AG10803 (cell line): ENCODE measurements at places on chromosomes 16 and 17.

DNA sequence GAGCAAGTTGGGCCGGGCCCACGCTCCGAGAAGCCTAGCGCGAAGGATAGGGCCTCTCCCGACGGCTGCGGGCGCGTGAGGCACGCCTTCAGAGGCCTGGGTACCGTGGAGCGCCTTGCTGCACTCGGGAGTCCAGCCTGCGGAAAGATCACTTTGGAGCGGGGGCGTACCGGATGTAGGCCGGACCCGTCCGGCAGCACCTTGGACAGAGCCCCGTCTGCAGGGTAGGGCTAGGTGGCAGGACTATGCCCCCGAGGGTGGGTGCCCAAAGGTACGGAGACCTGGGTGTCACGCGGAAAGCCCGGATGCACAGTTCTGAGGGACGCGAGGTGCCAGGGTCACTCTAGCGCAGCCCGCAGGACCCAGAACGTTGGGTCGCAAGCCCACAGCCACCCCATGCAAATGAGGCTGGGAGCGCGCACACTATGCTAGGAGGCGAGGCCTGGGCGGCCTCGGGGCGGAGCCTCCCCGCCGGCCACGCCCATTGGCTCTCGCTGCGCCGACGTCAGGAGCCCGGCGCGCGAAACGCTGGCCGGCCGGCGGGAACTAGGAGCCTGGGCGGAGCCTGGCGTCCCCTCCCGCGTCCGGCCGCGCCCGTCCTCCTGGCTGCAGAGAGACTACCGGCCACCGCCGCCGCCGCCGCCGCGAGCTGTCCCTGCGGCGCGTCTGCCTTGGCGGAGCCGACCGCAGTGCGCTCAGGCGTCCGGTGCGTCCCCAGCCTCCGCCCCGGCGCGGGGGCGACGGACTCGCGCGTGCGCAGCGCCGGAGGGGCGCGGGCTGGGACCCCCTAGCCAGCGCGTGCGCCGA, at the start of gene PAQR4:
Gene PAQR4, plus strand, starts transcription at position 611 of the 807 bp plus-strand sequence. CDS start 327 bp downstream, outside the sequence.
- peak; percentile 79 for DNase-seq

DNA sequence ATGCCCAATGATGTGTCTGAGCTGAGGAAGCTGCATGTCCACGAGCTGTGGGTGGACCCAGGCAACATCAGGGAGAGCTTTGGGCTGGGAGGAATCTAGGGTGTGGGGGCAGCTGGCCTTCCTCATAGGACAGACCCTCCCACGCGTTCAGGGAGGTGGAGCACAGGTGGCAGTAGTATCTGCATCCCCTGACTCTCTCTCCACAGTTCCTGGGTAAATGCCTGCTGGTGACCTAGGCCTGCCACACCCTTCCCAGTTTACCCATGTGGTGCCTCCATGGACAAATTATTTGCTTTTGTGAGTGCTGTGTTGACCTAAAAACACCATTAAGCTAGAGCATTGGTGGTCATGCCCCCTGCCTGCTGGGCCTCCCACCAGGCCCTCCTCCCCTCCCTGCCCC, 3.2 kb downstream of the HBM start:
- DNase-seq: no peak

DNA sequence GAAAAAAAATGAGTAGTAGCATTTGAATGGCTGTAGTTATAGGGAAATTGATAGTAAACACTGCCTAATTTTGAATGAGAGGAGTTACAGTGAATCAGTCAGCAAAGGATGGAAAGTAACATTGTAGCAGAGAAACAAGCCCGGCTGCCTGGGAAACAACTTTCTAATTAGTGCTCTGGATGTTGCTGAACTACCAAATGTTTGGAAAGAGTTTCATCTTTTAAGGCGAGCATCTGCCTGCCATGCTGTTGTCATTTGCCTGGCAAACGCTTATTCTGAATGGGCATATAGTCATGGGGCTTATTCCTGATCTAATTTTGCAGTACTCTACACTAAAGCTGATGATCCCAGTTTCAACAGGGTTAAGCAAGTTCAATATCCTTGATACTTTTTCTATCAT, 138.6 kb downstream of the CDH11 start:
- DNase-seq: peak; percentile 71

DNA sequence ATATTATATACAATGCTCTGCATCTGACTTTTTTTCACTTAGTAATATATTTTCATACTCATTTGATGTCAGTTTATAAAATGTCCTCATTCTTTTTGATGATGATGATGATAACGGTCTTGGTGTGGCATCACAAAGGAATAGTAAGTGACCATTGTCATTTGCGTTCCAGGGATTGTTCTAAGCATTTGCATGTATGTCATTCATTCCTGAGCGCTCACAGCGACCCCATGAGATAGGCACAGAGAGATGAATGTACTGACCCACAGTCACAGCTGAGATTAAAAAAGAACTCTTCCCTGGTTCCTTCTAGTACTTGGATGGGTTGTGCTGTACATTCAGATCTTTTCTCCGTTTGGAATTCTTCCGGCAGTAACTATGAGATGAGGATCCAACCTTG, 21.2 kb upstream of the MSI2 start:
- no peak for DNase-seq

DNA sequence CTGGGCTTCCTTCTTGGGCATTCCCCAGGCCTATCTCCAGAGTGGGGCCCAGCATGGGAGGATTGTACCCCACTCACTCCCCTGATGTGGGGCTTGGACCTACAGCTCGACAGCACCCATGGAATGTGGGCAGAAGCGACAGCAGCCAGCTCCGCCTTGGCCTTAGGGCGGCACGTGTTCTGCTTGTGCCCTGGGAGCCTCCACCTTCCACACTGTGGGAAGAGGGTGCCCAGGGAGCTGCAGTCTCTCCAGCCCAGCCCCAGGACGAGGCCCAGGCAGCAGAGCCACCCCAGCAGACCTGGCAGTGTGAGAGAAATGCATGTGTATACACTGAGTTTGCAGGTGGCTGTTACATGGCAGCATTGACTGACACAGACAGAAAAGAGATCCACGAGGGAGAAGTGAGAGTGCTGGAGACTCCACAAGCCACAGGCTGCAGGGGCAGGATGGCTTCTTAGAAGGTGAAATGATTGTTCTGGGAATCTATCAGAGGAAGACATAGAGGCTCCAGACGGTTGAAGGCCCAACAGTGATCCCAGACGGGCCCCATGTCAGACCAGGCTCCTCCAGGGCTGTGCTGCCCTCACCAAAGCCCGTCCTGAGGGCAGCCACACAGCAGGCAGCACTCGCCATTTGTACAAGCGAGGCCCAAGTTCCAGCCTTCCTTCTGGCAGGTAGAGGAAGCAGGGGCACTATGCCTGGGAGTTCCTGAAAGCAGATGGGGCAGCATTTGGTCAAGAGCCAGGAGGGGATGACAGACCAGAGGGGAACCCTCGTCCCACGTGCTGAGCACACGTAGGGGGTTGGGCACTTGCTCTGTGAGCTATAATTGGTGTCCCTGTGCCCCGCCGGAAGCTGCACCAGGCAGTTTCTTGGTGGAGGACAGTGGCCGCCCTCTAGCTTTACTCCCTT, 2.8 kb upstream of the DNASE1 start:
- DNase-seq: no peak

- DNase-seq: no peak
Measured at GRCh38 chr16:85948616-85949265, 49.8 kb downstream of the IRF8 start.

- DNase-seq: no peak
Measured at GRCh38 chr16:79092846-79093245, 507.7 kb downstream of the MAF start.

- no peak for DNase-seq
Measured at GRCh38 chr17:78256707-78257591, 25.5 kb downstream of the TMEM235 start.

GRCh38 chr17:80603396-80603795, 58.8 kb downstream of the RPTOR start:
- no peak for DNase-seq

DNA sequence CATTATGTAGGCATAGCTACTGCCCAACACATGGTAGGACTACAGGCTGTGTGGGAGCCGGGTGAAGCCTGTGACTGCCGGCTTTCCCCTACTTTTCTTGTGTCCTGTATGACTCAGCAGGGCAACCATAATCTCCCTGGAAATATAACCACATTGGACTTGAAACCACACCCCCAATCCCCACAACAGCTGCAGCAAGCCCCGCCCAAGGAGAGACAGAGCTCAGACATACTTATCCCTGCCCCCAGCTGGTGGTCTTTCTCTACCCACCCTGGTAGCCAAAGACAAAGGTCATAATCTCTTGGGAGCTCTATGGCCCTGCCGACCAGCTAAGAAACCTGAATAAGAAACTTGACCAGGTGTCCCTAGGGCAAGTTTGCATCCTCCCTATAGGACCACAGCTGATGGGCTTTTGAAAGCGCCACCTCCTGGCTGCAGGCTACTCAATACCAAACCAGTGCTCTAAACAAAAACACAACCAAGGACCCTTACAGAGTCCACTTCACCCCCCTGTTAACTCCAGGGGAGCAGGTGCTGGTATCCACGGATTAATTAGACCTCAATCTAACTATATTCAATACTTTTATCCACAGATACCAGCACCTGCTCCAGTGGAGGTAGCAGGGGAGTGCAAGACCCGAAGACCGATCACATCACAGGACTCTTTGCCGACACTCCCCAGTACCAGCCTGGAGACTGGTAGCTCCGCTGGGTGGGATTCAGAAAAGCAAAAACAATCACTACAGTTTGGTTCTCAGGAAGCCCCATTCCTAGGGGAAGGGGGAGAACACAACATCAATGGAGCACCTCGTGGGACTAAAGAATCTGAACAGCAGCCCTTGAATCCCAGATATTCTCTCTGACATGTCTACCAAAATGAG, 91.2 kb downstream of the IRX5 start:
- DNase-seq: peak; percentile 33

GRCh38 chr17:70137451-70138230, 31.7 kb upstream of the KCNJ2 start:
- DNase-seq: peak; percentile 97

DNA sequence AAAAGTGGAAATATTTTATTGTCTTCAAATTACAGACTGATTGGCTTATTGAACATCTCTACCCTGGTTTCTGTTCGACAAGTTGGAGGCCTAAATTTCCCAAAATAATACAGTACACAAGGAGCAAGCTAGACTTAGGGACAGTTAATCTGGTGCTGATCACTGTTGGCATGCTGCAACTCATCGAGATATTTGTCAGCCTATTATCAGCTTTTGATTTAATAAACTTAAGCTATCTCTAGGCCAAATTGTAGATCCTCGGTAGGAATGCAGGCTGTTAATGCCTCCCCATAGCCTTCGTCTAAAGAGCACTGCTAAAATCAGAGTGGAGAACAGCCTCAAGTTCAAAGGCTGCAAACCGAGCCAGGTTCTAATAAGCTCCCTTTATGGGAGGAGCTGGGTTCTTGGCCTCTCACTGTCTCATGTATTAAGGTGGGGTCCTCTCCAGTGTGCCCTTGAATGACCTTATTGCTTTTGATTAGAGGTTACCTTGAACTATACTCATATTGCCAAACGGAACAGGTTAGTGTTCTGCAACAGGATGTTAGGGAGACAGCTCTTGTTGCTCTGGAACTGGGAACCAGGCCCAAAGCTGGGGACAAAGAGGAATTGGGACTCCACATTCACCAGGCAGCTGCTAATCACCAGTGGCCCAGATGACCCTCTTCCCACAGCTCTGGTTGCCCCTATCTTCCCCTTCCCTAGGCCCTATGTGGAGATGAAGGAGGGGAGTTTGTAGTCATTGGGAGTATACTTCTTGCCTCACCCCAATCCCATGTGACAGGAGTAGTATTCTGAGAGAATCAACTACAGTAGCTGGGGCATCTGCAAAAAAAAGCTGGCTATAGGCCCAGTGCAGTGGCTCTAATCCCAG, 69.5 kb upstream of the NOL11 start:
- no peak for DNase-seq

GRCh38 chr17:80393961-80394360, 21.0 kb upstream of the ENDOV start:
- DNase-seq: peak; percentile 21

- no peak for DNase-seq
Measured at GRCh38 chr16:85850344-85850880, 48.5 kb upstream of the IRF8 start.

DNA sequence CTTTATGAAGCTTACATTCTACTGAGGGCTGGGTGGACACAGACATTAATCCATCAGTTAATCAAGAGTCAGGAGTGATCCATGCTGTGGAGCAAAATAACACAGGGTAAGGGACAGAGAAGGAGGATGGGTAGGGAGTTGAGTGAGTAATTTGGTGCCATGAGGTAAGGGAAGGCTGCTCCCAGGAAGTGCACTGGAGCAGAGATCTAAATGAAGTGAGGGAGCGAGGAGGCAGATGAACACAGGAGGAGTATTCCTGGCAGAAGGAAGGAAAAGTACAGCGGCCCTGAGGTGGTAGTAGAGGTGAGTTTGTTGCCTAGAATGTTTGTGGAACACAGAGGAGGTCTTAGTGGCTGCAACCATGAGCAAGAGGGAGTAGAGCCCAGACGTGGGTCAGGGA, 34.8 kb downstream of the ASIC2 start:
- no peak for DNase-seq

DNA sequence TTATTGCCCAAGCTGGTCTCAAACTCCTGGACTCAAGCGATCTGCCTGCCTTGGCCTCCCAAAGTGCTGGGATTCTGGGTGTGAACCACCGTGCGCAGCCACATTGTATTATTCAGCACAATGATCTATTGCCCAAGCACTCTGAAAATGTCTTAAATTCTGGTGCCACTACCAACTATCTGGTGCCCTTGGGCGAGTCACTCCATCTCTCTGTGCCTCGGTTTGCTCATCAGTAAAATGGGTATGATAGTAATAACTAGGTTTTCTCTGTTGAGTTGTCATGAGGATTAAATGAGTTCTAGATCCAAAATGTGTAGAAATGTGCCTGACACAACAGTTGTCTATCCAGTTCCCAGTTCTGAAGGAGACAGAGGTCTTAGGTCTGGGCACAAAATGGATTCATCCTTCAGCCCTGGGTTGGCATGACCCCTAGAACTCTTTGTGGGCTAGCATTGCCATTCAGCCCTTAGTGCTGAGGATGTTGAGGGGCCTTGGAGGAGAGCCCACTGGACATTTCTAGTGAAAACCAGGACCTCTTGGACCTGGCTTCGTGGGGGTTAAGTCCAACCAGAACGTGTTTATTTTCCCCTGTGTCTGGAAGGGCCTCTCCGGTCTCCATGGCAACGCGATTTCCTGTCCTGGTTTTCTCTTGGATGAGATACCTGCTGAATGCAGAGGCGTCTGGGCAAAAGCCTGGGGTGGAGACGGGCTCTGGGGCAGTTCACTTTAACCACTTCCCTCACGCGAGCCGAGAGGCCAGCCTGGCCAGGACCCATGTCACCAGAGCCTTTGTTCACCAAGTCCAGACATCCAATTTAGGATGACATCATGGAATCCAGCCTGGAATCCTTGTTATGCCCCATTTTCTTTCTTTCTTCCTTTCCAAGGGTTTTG, 43.7 kb upstream of the TNRC6A start:
- peak; percentile 83 for DNase-seq
